Dermis blood vessel endothelial cell (primary cell): ENCODE measurements at places on chromosomes 6 and 20.

DNA sequence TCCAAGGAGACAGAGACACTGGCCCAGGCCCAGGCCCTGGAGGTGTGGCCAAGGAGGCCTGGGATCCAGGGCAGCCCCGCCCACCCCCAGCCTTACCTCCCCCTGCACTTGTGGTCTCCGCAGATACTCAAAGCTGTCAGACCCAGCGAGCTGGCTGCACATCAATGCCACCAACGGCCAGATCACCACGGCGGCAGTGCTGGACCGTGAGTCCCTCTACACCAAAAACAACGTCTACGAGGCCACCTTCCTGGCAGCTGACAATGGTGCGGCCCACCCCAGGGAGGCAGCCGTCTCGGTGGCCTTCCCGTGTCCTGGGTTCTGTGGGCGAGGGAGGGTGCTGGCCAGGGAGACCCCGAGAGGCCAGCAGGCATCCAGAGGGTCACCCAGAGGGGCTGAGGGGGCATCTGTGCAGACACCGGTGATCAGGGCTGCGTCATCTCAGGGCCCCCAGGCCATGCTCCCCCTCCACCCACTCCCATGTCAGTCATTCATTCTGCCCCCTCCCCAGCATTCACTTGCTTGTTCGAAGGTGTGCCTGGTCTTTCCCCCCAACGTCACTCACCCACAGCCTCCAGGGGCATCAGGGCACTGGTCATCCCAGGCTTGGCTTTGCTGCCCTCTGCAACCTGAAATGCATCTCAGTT, 141.3 kb downstream of the TAF4 start:
- no peak for DNase-seq

- DNase-seq = peak; percentile 70
Observed at GRCh38 chr20:50478162-50478990, 31.8 kb upstream of the PTPN1 start.

GRCh38 chr20:44650771-44651433, 597 bp downstream of the ADA start:
- DNase-seq = no peak

- no peak for DNase-seq
Observed at GRCh38 chr20:50797142-50797541, 2.3 kb downstream of the BCAS4 start.

- no peak for DNase-seq
Observed at GRCh38 chr6:148416330-148416965, 73.8 kb downstream of the SASH1 start.

DNA sequence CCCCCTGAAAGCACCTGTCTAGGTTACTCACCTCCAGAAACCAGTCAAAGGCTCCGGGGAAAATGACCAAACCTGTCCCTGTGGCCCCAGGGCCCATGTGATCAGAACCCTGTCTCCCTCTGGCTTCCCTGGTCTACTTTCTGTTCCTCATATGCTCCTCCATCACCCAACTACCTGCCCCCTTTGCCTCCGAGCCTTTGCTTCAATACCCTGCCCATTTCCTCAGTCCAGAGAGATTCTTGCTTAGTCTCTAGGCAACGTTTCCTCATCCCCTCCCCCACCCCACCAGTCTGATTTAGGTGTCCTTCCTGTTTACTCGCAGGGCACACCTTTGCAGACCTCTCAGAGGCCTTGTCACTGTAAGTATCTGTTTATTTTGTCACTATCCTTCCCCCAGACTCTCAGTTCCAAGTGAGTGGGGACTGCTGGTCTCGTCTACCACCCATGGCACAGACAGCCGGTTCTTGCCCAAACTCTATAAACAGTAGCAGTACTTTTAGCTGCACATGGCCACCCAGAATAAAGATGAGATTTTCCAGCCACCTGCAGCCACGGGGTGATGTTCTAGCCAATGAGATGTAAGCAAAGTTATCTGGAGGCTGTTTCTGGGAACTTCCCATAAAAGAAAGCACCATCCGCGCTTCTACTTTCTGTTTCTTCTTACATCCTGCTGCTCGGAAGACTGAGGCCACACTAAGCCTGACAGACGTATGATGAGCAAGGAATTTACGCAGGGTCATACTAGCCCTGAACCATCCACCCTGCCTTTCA, 13.3 kb downstream of the ELOVL5 start:
- peak; percentile 37 for DNase-seq
